Stimulated activated CD4-positive, alpha-beta T cell treated with anti-CD3 and anti-CD28 coated beads, Interleukin-4, amount 100 ng/mL, for 24 hours (primary cell): ENCODE measurements at places on chromosomes 5 and 9.

DNA sequence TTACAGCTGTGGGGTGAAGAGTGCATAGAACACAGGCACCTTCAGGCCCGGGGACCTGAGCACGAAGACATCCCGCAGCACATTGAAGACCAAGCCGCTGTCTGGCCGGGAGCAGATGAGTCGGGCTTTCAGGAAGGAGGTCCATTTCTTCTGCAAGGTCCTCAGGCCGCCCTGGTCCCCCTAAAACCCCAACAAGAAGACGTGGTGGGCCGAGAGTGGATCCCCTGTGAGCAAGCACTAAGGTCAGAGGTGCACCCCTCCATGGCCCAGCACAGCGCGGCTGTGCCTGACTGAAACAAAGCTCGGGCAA lies 70.5 kb downstream of the SECISBP2 start:
- no peak for DNase-seq

- no peak for DNase-seq
These were observed 154.6 kb downstream of the FSTL4 start for GRCh38 chr5:133457439-133458355.

GRCh38 chr5:40010436-40010835 lies 585.7 kb upstream of the DAB2 start:
- DNase-seq, result no peak

DNA sequence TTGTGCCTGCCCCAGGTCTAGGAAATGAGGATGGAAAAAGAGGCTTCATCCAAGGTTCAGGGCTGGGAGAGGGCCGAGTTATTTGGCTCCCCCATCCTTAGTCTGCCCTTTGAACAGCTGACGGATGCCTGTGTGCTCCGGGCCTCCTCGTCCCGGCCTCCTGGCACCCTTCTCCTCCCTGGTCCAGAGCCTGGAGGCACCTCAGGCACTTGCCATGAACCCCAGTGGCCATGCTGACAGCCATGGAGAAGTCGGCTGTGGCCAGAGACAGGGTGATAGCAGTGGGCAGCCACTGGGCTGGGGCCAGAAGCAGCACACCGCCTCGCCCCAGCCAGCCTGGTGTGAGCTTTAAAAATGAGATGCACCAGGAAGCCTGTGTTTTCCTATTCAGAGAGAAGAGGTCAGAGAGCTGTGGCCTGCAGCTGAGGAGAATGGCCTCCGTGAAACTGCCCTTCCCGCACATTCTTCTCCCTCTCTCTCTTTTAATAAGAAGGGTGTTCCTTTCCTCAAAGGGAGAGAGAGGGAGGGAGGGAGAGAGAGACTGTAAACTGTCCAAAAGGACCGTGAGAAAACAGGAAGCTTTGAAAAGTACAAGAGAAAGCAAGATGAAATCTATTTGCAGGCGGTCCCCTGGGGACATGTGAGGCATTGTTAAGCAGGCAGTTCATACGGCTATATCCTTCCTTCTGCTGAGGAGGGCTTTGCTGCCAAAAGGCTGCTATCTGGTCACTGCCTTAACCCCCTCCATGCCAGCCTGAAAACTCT lies 55.3 kb downstream of the ZNF366 start:
- DNase-seq, result no peak

GRCh38 chr5:850511-851006 lies at the start of gene ZDHHC11:
ZDHHC11 (minus strand) TSS chr5:850986; CDS start chr5:850602, 384 bp downstream.
- DNase-seq, result no peak

- no peak for DNase-seq
These were observed 46.7 kb downstream of the ZNF354A start for GRCh38 chr5:178683783-178684182.

DNA sequence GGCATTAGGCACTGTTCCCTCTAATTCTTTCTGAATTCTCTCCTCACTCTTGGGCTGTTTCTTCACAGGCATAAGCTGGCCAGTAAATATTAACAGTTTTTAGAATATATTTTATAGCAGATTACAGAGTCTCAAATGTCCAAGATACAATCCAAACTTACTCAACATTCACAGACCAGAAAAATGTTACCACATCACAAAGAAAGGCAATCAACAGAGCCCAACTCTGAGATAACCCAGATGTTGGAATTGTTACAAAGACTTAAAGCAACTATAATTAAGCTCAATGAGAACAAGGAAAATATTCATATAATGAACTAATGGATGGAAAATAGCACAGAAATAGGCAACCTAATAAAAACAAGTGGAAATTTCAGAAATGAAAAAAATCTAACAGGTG lies 401.1 kb upstream of the RGMB start:
- no peak for DNase-seq

- no peak for DNase-seq
These were observed 483.9 kb upstream of the BRINP1 start for GRCh38 chr9:119853126-119853525.

- DNase-seq, result no peak
These were observed 7.1 kb downstream of the NEK6 start for GRCh38 chr9:124264823-124265233.

DNA sequence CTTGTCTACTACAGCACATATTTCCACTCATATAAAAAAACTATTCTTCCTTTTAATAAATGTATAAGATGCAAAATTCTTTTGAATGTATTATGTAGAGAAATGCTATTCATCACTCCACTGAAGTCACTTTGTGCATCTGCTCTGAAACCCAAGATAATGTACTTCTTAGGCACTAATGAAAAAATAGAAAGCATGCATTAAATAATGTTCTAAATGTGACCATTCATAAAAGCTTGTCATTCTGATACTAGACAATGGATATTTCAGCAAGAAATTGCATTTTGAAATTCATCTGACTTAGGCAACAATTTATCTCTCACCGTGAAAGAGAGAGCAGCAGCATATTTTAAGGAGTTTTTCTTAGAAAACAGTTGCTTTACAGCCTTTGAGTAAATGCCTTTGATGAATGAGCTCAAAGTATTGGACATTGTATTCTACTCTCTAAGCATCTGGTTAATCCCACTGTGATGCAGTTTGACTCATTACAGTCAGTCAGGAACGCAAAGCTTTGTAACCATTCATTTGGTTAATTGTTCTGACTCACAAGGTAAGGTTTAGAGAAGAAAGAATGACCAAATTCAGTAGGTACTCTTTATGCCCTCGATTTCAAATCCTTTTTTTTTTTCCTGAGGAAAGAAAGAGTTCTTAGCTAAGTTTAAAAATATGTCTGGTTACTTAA lies 2233.8 kb upstream of the C9orf72 start:
- DNase-seq, result no peak

DNA sequence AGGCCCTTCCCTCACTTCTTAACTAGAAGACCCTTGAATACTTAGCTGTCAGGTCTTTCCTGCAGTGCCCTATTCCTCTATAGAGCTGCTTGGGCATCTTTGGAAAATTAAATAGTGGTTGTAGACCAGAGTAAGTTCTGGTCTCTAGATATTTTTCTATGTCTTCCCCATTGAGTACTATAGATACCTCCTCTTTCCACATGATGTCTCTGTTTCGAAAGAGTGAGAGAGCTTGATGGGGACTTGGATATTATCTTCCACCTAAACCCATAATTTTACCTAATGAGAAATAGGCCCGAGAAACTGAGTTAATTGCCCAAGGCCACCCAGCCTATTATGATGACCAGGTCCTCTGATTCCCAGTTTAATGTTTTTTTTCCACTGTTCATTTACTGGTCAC lies 40.2 kb downstream of the SPEF2 start:
- no peak for DNase-seq

DNA sequence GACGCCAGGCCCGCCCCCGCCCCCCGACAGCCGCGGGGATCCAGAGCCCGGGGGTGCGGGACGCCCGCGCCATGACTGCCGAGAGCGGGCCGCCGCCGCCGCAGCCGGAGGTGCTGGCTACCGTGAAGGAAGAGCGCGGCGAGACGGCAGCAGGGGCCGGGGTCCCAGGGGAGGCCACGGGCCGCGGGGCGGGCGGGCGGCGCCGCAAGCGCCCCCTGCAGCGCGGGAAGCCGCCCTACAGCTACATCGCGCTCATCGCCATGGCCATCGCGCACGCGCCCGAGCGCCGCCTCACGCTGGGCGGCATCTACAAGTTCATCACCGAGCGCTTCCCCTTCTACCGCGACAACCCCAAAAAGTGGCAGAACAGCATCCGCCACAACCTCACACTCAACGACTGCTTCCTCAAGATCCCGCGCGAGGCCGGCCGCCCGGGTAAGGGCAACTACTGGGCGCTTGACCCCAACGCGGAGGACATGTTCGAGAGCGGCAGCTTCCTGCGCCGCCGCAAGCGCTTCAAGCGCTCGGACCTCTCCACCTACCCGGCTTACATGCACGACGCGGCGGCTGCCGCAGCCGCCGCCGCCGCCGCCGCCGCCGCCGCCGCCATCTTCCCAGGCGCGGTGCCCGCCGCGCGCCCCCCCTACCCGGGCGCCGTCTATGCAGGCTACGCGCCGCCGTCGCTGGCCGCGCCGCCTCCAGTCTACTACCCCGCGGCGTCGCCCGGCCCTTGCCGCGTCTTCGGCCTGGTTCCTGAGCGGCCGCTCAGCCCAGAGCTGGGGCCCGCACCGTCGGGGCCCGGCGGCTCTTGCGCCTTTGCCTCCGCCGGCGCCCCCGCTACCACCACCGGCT lies 1.0 kb downstream of the FOXE1 start:
- peak; percentile 56 for DNase-seq

DNA sequence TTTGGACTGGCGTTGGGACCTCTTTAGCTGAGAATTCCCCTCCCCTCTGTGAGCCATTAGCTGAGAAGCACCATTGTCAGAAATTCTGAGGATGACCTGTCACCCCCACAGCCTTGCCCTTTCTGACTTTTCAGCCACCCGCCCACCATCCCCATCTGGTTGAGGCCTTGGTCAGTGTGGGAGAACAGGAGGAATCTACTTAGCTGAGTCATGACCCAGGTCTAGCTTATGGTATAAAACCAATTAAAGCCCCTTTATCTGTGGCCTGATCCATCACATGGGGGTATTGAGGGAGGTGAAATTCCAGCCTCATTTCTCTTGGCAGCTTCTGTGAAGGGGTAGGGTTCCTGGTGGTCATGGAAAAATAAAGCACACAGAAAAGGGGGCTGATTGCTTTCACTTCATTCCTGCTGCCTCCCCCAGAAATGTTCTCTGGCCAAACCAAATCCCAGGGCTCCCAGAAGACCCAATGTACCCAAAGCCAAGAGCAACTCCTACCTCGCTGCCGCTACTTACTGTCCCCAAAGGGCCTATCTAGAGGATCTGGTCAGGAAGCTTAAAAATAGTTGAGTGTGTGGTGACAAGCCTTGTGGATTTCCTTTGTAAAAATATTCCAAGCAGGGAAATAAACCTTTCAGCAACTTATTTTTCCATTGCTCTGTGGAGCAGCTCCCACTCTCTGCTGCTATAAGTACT lies 174.8 kb upstream of the TNC start:
- DNase-seq, result no peak

DNA sequence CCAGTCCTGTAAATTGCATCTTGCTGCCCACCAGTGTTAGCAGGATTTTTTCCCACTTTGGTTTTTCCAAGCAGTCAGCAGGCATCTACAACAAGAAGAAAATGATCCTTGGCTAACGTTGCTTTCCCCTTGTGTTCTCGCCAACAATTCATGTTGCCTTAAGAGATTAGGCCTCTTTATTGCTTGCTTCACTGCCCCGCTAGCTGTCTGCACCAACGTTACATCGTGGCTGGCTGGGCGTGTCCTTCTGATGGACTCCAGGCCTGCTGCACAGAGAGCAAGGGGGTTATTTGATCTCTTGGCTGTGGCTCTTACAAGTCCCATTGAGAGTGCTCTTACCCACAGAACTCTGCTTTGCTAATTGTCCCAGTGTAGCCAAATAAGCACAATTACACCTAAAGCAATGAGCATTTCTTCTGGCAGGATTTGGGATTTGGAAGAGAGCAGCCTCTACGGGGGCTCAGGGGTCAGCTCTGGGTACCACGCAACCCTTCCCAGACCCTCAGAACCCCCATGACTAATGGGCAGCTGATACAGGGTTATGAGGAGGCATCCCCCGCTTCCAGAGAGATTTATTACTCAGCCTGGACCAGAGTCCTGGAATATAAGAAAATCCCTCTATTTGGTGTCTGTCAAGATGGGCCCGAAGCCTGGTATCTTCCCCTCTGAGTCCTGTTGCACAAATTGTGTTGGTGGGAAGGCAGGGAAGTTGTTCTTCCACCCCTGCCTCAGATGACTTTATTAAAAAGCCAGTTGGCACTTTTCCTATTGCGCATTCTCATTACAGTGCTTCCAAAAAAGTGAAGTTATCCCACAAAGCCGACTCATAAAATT lies 17.6 kb downstream of the DCANP1 start:
- DNase-seq, result no peak

DNA sequence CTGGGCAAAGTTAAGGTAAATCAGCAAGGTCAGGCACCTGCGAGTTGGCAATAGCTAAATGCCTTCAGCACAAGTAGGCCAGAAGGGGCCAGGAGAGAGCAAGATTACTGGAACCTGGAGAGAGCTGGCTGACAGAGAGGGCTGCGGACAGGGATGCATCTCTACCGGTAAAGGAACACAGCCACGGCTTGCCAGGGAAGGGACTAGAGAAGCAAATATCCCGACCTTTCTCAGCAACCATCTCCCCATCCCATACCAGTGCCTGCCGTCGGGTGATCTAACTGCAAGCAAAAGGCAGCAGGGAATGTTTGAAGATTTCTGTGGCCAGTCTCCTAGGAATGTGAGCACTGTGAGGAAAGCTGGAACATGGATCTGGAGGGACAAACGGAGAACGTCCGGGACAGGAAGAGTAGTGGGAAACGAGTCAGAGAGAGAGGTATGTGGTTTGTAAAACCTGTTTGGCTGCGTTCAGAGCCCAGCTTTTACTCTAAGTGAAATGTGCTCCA lies 15.9 kb upstream of the ABLIM3 start:
- no peak for DNase-seq

- DNase-seq, result no peak
These were observed 455.9 kb downstream of the EBF1 start for GRCh38 chr5:158643840-158644239.

DNA sequence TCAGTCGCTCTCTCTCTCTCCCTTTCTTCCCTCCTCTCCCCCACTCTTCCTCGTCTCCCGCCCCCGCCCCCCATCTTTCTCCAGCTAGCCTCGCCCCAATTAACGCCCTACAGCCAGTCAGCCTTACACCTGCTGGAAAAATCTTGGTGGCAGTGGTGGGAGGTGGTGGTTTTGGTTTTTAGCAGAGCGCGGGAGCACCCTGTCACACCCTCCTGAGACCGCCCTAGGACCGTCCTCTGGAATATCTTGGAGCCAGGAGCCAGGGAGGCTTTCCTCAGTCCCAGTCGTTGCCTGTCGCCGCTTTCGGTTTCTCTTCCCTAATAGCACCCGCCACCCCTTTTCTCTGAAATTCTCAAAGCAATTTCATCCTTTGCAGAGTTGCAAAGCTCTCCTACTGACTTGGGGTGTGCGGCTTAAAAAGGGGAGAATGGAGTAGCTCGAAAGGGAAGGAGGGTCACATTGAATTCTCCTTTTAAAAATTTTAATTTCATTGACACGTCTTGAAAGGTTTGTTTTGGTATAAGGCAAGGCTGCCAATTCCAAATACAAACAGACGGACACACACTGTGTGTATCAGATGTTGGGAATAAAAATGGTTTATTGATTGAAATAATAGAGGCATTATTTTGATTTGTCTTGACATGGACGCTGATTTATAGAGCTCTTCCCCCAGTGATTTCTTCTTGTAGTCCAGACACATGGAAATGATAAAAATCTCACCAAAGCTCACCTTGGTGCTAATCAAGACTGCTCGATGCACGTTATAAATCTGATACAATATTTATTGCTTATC lies 301.3 kb downstream of the PARP8 start:
- DNase-seq, result no peak
